Left lung (tissue), 14 donors: ENCODE measurements at places on chromosomes 5 and 9. TPM values are rescaled to one million over a fixed set of nuclear protein-coding genes. Genes with fewer than 3 reads are reported as not detected.

The IL13 gene
- polyA plus RNA-seq = not detected

The HRCT1 gene
- 0.80 TPM for polyA plus RNA-seq

The SPACA9 gene
- polyA plus RNA-seq = 11.8 TPM

The NME5 gene
- polyA plus RNA-seq = 12.5 TPM

The ORM2 gene
- polyA plus RNA-seq = 0.46 TPM

The CARTPT gene
- not detected for polyA plus RNA-seq

The GGTA1 gene
- 10.2 TPM for polyA plus RNA-seq

DNA sequence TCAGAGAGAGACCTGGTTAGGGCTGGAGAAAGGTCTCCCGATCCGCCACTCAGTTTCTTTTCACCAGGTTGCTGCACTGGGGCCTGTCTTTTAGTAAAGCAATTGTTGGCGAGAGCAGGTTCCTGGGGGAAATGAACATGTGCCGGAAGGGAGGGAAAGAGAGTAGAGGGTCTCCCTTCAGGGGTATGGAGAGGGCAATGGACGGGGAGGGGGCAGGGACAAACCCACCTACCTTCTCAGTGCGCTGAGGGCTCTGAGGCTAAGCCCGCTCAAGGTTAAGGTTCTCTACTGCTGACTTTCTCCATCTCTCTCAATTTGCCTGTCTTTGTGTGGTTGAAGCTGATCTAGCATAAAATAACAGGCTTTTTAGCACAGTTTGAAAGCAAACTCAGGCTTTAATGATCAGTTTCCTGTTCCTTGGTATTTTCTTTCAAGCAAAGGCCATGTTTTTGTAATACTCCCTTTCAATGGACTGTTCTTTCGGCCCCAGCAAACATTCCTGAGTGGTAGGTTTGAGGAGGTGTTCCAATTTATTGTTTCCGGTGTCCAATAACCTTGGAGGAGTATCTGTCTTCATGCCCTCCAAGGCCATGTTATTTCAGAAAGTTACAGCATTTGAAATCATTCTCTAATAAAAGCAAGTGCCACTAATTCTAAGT lies 25.5 kb upstream of the TRAF1 start:
- DNase-seq = no peak

- DNase-seq = no peak
Measured at GRCh38 chr9:132094314-132094791, 14.7 kb upstream of the MED27 start.

DNA sequence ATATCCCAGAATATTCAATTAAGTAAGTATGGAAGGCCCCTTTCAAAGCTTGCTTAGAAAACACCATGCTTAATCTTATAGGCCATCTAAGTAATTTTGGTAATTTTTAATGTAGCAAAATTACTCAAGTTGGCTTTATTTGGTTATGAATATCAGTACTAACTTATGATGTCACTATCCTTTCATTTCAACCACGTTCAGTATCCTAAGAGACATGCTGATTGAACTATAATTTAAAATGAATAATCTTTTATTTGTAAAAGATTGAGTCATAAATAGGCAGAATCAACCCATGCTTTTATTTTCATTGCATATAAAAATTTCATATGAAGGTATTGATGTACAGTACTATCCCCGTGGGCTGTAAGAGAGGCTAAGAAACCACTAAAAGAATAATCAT lies 386.9 kb downstream of the RAB3C start:
- DNase-seq = no peak

DNA sequence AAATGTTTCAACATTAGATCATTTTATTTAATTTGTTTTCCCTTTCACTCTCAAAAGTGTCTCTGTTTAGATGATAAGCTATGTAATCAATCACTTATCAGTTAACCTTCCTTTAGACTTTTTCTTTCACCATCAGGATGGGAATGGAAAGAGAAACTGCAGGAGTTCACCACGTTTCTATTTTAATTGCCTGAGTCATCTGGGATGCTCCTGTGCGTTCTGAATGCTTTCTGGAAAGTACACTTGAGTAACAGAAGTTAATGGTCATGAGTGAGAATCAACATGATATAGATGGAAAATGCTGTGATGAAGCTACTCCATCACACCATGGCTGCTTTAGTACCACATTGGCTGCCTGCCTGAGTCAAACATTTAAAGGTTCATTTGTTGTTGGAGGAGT lies 783.3 kb upstream of the CDH9 start:
- no peak for DNase-seq

GRCh38 chr5:109412981-109413402 lies 3.2 kb upstream of the PJA2 start:
- no peak for DNase-seq

GRCh38 chr5:99099691-99100090 lies 170.9 kb upstream of the CHD1 start:
- DNase-seq = no peak

- DNase-seq = peak; percentile 61
Measured at GRCh38 chr5:168987543-168988300, 313.2 kb downstream of the SLIT3 start.

- DNase-seq = no peak
Measured at GRCh38 chr5:33513462-33514185, 72.9 kb downstream of the TARS1 start.

GRCh38 chr5:158463188-158463587 lies 604.2 kb upstream of the CLINT1 start:
- DNase-seq = no peak

GRCh38 chr5:160685695-160686094 lies 166.3 kb downstream of the ATP10B start:
- peak; percentile 40 for DNase-seq

DNA sequence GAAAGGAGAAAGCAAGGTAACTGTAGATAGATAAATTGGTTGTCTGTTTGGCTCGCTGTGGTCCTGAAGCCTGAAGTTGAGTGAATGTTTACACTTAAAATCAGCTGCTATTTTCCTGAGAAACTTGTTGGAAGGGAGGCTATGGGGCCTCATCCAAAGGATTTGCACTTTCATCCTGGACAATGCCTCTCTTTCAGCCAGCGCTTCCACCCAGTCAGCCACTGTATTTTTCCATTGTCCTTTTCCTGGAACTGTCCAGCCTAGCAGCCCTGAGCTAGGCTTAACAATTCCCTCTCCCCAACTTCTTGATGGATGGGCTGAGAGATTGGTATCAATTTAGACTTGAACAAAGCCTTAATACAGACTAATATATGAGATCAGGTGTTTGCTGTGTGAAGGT lies 429.2 kb downstream of the DMAC1 start:
- peak; percentile 52 for DNase-seq

DNA sequence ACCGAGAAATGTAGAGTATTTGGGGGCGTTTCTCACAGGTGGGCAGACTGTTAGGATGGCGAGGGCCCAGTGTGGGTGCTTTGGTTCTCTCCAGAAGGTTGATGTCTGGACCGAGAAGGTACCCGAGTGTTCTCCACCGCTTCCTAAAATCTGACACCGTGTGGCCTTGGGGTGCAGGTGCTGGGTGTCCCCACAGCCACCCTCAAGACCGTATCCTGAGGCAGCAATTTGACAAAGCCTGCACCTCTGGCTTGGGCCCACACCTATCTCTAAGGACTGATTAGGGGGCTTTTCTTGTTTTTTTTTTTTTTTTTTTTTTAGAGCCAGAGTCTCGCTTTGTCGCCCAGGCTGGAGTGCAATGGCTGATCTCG lies 1.3 kb downstream of the PPP1R26 start:
- no peak for DNase-seq

DNA sequence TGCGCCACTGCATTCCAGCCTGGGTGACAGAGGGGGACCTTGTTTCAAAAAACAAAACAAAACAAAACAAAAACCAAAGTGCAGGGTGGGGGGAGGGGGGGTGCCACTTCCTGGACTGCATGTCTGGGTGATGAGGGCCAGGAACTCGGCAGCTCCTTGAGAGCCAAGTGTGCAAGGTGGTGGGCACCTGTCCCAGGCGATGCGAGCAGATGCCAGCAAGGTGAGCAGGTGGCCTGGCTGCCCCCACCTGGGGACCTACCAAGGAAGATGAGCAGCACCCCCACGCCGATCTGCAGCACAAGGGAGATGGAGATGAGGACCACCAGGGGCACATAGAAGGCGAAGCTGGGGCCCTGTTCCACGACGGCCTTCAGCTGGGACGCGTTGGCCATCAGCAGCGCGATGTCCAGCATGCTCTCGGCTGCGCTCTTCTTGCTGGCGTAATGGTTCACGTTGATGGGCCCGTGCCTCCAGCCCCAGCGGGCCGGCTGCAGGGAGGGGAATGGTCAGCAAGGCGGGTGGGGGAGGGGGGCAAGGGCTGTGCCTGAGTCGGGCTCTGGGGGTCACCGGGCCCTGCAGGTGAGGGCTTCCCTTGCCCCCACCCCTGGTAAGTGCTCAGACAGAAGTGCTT lies 7.8 kb downstream of the NINJ1 start:
- DNase-seq = peak; percentile 31

GRCh38 chr5:123752552-123753179 lies 240.7 kb downstream of the CSNK1G3 start:
- no peak for DNase-seq

DNA sequence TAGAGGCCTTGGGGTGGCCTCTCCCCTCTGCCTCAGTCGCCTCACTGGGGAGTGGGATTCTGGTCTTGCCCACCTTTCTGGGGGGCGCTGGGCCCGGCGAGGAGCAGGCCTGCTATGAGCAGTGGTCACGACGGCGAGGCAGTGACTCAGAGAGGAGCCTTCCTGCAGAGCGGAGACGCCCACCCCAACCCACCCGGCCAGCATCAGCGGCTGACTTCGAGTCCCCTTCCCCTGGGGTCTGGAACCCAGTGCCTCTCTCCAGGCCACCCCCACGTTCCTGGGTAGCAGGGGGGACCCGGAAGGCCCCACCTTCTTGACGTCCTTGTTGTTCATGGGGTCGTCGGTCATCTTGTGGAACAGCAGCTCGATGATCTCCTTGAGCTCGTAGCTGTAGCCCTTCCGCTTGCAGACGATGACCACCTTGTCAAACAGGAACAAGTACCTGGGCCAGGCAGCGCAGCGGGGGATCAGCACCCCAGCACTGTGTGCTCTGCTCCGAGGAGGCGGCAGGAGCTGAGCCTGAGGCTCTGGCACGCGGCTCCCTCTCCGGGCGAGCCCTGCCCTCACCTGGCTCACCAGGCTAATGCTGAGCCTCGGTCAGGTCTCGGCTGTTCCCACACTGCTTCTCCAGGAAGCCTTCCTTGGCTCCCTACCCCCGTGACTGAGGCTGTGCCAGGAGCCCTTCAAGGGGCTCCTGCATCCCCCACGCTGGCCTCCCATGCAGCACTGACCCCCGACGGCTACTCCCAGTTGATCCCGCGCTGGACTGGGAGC lies 50.1 kb upstream of the SARDH start:
- DNase-seq = no peak

DNA sequence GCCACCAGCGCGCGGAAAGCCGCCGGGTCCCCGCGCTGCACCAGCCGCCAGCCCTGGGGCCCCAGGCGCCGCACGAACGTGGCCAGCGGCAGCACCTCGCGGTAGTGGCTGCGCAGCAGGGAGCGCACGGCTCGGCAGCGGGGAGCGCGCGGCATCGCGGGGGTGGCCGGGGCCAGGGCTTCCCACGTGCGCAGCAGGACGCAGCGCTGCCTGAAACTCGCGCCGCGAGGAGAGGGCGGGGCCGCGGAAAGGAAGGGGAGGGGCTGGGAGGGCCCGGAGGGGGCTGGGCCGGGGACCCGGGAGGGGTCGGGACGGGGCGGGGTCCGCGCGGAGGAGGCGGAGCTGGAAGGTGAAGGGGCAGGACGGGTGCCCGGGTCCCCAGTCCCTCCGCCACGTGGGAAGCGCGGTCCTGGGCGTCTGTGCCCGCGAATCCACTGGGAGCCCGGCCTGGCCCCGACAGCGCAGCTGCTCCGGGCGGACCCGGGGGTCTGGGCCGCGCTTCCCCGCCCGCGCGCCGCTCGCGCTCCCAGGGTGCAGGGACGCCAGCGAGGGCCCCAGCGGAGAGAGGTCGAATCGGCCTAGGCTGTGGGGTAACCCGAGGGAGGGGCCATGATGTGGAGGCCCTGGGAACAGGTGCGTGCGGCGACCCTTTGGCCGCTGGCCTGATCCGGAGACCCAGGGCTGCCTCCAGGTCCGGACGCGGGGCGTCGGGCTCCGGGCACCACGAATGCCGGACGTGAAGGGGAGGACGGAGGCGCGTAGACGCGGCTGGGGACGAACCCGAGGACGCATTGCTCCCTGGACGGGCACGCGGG lies at the start of gene TERT:
Gene TERT, minus strand, starts transcription at position 234 of the 815 bp plus-strand sequence. Its CDS starts 79 bp downstream, at position 155.
- peak; percentile 18 for DNase-seq

- peak; percentile 28 for DNase-seq
Measured at GRCh38 chr9:79663878-79664277, 92.1 kb downstream of the TLE4 start.

DNA sequence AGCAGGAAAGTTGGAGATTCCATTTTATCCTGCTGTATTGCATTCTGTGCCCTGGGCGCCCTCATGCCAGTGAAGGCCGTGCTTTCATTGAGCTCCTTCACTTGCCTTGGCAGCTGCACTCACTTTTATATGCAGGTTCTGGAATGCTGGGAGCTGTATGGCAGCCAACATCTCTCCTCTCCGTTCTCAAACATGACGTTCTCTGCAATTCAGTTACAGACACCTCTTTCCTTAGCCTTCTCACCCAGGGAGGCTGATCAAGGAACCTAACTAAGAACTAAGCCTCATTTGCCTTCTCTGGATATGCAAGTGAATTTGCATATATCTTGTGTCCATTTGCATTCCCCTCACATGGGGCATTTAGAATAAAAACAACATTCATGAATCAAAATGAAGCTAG lies 29.4 kb upstream of the PURA start:
- DNase-seq = no peak
